Mesendoderm (in vitro differentiated cells): ENCODE measurements at places on chromosomes 1 and 21.
A peak's percentile ranks its signal among the peaks of the same experiment; 100 is the strongest.

DNA sequence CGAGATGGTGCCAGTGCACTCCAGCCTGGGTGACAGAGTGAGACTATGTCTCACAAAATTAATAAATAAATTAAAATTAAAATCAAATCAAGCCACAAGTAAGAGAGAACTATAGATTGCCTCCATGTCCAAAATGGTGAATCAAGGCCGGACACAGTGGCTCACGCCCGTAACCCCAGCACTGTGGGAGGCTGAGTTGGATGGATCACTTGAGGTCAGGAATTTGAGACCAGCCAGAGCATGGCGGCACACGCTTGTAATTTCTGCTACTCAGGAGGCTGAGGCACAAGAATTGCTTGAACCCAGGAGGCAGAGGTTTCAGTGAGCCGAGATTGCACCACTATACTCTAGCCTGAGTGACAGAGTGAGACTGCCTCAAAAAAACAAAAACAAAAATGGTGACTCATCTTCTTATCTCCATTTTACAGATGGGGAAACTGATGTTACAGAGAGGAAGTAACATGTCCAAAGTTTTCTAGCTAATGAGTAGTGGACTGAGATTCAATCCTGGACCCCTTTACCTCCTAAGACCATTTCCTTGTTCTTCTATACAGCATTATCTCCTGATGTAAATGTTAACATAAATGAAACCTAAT lies 99.0 kb upstream of the HNRNPU start:
- no peak overlapping the region for H3K4me3 ChIP-seq
- H3K27me3 ChIP-seq, result no peaks in the 10 kb centered on the region
- no peaks in the 10 kb centered on the region for H3K36me3 ChIP-seq
- DNase-seq, result no peak
- H3K27ac ChIP-seq, result no peak overlapping the region
- H3K4me1 ChIP-seq, result no peaks in the 10 kb centered on the region

DNA sequence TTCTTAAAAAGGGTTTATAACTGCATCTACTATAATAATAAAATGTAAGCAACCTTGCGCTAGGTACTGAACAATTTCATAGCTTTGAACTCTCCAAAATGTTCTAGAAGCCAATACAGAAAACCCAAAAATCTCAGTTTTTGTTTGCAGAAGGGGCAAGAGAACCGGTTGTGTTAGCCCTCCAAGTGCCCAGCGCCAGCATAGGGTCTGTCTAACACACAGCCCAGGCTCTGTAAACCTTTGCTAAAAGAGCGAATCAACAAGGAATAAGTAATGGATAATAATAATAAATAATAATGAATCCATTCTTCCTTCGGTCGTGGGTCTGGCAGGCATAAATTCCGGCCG lies 333 bp upstream of the CHAF1B start:
- no peaks in the 10 kb centered on the region for H3K27me3 ChIP-seq
- no peaks in the 10 kb centered on the region for H3K36me3 ChIP-seq
- H3K4me3 ChIP-seq, result no peak overlapping the region
- H3K27ac ChIP-seq, result no peak overlapping the region

- H3K36me3 ChIP-seq, result no peaks in the 10 kb centered on the region
- H3K27me3 ChIP-seq, result peaks cover 1% of the 10 kb centered on the region
- DNase-seq, result no peak
- no peak overlapping the region for H3K27ac ChIP-seq
- H3K4me1 ChIP-seq, result peaks cover 8% of the 10 kb centered on the region
Measured at GRCh38 chr1:47701741-47702515, 264.1 kb downstream of the FOXD2 start.

GRCh38 chr21:33236766-33237165 lies 7.0 kb downstream of the IFNAR2 start:
- peaks cover 6% of the 10 kb centered on the region for H3K4me1 ChIP-seq
- H3K36me3 ChIP-seq, result no peaks in the 10 kb centered on the region
- H3K4me3 ChIP-seq, result no peak overlapping the region
- H3K27me3 ChIP-seq, result no peaks in the 10 kb centered on the region
- no peak overlapping the region for H3K27ac ChIP-seq
- no peak for DNase-seq

DNA sequence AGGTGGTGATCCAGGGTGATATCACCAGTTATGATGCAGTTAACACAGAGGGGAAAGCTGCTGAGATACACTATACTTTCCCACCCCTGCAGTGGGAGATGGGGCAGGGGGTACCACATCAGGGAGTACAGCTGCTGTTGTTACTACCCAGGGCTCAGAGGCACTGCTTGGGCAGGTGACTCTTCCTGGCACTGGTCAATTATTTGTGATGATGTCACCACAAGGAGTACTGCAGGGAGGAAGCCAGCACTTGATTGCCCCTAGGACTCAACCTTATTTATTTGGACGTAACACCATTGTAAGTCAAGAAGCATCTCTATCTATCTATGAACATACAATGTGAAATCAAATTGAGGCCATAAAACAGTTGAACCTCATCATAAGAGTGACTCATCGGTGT lies 10.1 kb downstream of the IFNAR1 start:
- no peaks in the 10 kb centered on the region for H3K4me1 ChIP-seq
- no peaks in the 10 kb centered on the region for H3K36me3 ChIP-seq
- no peak overlapping the region for H3K4me3 ChIP-seq
- H3K27ac ChIP-seq, result no peak overlapping the region

DNA sequence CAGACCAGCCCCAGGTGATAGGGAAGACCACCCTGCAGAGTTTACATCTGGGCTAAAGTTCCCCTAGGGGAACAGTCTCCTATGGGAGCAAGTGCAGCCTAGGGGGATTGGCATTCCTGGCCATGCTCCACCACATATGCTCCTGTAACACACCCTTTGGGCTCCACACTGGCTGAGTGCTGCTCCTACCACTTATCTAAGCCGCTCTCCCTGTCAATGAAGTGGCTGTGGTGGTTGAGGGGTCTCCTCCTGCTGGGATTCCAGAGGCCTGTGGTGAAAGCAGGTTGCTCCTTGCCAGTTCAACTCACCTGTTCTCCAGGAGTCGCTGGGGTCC lies 51.1 kb downstream of the COL24A1 start:
- H3K4me1 ChIP-seq, result no peaks in the 10 kb centered on the region
- no peak for DNase-seq
- H3K36me3 ChIP-seq, result no peaks in the 10 kb centered on the region
- no peak overlapping the region for H3K4me3 ChIP-seq
- no peak overlapping the region for H3K27ac ChIP-seq
- H3K27me3 ChIP-seq, result no peaks in the 10 kb centered on the region

- H3K27ac ChIP-seq, result no peak overlapping the region
- no peaks in the 10 kb centered on the region for H3K27me3 ChIP-seq
- H3K4me3 ChIP-seq, result no peak overlapping the region
Measured at GRCh38 chr1:179023946-179024650, 1.6 kb upstream of the FAM20B start.

GRCh38 chr1:204409836-204410687 lies 1.6 kb downstream of the PPP1R15B start:
- H3K36me3 ChIP-seq, result peaks cover 3% of the 10 kb centered on the region
- peak overlapping the region; percentile 92 for H3K4me3 ChIP-seq

GRCh38 chr1:6463120-6463412 lies 2.9 kb downstream of the TNFRSF25 start:
- H3K4me1 ChIP-seq, result no peaks in the 10 kb centered on the region
- H3K4me3 ChIP-seq, result no peak overlapping the region
- H3K27me3 ChIP-seq, result no peaks in the 10 kb centered on the region
- H3K27ac ChIP-seq, result no peak overlapping the region

GRCh38 chr1:85243372-85243771 lies 16.1 kb downstream of the C1orf52 start:
- H3K36me3 ChIP-seq, result no peaks in the 10 kb centered on the region
- no peak overlapping the region for H3K27ac ChIP-seq
- H3K4me1 ChIP-seq, result peaks cover 3% of the 10 kb centered on the region
- DNase-seq, result no peak
- no peaks in the 10 kb centered on the region for H3K27me3 ChIP-seq

- H3K36me3 ChIP-seq, result no peaks in the 10 kb centered on the region
- no peaks in the 10 kb centered on the region for H3K4me1 ChIP-seq
- no peaks in the 10 kb centered on the region for H3K27me3 ChIP-seq
- no peak overlapping the region for H3K27ac ChIP-seq
- no peak overlapping the region for H3K4me3 ChIP-seq
- DNase-seq, result no peak
Measured at GRCh38 chr1:10962483-10962882, 50.0 kb upstream of the TARDBP start.

- no peaks in the 10 kb centered on the region for H3K27me3 ChIP-seq
- no peak overlapping the region for H3K4me3 ChIP-seq
- peak; percentile 84 for DNase-seq
- H3K27ac ChIP-seq, result no peak overlapping the region
- peaks cover 15% of the 10 kb centered on the region for H3K4me1 ChIP-seq
Measured at GRCh38 chr1:21334214-21335087, 44.2 kb upstream of the ECE1 start.

- no peak overlapping the region for H3K27ac ChIP-seq
- no peaks in the 10 kb centered on the region for H3K36me3 ChIP-seq
- H3K27me3 ChIP-seq, result no peaks in the 10 kb centered on the region
Measured at GRCh38 chr1:201275253-201275666, 8.0 kb upstream of the PKP1 start.

DNA sequence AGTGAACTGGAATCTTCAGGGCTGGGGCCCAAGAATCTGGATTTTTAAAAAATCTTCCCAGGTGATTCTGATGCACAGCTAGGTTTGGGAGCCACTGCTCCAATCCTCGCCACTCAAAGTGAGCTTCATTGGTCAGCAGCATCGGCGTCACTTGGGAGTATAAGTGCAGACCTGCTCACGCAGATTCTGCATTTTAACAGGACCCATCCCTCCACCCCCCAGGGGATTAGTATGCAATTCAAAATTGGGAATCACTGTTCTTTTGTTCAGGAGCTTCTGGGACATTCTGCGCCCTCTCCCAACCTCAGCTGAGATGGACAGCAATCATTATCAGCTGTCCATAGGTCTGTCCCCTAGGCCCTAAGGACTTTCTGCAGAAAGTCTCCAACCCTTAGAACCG lies 53.5 kb downstream of the LGR6 start:
- no peak for DNase-seq
- H3K27me3 ChIP-seq, result no peaks in the 10 kb centered on the region
- H3K4me1 ChIP-seq, result peaks cover 2% of the 10 kb centered on the region
- no peaks in the 10 kb centered on the region for H3K36me3 ChIP-seq

GRCh38 chr1:13643017-13643416 lies 57.0 kb upstream of the PRDM2 start:
- H3K27me3 ChIP-seq, result no peaks in the 10 kb centered on the region
- H3K36me3 ChIP-seq, result no peaks in the 10 kb centered on the region

DNA sequence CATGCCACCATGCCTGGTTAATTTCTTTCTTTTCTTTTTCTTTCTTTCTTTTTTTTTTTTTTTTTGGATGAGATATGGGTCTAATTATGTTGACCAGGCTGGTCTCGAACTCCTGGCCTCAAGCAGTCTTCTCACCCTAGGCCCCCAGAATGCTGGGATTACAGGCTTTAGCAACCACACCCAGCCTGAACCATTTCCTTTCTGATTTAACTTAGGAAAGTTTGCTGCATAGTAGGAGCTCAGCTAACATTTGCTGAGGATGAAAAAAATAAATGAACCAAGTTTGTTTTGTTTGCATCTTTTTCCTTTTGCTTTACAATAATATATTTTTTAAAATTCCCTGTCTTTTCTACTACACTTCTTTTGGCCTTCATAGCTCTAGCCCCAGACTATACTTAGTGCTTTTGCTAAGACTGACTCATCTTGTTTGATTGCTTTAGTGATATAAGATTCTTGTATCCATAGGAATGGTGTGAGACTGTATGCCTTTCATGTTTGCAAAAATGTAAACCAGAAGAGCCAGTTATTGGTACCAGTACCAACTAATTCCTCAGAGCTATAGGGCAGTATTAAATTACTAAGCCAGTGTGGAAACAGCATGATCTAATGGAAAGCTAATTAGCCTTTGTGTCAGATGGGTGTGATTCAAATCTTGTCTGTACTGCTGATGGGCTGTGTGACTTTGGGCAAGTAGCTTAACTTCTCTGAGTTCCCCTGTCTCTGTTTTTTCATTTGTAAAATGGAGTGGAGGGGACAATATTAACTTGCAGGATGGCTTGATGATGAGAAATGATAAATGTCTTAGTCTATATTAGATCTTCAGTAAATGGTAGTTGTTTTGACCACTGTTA lies 66.9 kb downstream of the NFIA start:
- H3K4me3 ChIP-seq, result no peak overlapping the region
- no peaks in the 10 kb centered on the region for H3K27me3 ChIP-seq
- H3K4me1 ChIP-seq, result no peaks in the 10 kb centered on the region
- H3K36me3 ChIP-seq, result no peaks in the 10 kb centered on the region
- DNase-seq, result no peak
- H3K27ac ChIP-seq, result no peak overlapping the region

GRCh38 chr1:44994309-44994898 lies 8.0 kb upstream of the EIF2B3 start:
- H3K27ac ChIP-seq, result no peak overlapping the region
- H3K4me1 ChIP-seq, result no peaks in the 10 kb centered on the region
- H3K36me3 ChIP-seq, result no peaks in the 10 kb centered on the region

GRCh38 chr1:64535938-64536835 lies 66.3 kb downstream of the CACHD1 start:
- H3K27ac ChIP-seq, result no peak overlapping the region
- no peak overlapping the region for H3K4me3 ChIP-seq
- no peaks in the 10 kb centered on the region for H3K36me3 ChIP-seq

DNA sequence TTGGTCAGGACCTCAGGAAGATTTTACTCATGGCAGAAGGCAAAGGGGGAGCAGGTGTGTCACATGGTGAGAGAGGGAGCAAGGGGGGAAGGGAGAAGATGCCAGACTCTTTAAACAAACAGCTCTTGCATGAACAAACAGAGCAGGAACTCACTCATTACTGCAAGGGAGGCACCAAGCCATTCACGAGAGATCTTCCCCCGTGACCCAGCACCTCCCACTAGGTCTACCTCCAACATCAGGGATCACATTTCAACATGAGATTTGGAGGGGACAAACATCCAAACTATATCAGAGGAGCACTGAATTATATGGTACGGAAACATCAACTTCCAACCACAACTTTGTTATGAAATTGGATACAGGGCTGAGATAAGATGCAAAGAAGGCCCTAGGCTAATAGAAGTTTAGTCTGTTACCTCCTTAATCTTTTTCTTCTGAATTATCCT lies 164.9 kb downstream of the ST6GALNAC3 start:
- peaks cover 13% of the 10 kb centered on the region for H3K4me1 ChIP-seq
- H3K27ac ChIP-seq, result no peak overlapping the region
- DNase-seq, result peak; percentile 46
- no peaks in the 10 kb centered on the region for H3K36me3 ChIP-seq
- no peaks in the 10 kb centered on the region for H3K27me3 ChIP-seq
- no peak overlapping the region for H3K4me3 ChIP-seq

GRCh38 chr1:241406421-241406820 lies 49.4 kb upstream of the RGS7 start:
- H3K36me3 ChIP-seq, result no peaks in the 10 kb centered on the region
- no peaks in the 10 kb centered on the region for H3K27me3 ChIP-seq
- DNase-seq, result no peak
- H3K4me3 ChIP-seq, result no peak overlapping the region
- no peak overlapping the region for H3K27ac ChIP-seq

GRCh38 chr1:43318831-43319230 lies 18.0 kb downstream of the TIE1 start:
- DNase-seq, result no peak
- no peaks in the 10 kb centered on the region for H3K4me1 ChIP-seq
- H3K36me3 ChIP-seq, result no peaks in the 10 kb centered on the region
- H3K4me3 ChIP-seq, result no peak overlapping the region

DNA sequence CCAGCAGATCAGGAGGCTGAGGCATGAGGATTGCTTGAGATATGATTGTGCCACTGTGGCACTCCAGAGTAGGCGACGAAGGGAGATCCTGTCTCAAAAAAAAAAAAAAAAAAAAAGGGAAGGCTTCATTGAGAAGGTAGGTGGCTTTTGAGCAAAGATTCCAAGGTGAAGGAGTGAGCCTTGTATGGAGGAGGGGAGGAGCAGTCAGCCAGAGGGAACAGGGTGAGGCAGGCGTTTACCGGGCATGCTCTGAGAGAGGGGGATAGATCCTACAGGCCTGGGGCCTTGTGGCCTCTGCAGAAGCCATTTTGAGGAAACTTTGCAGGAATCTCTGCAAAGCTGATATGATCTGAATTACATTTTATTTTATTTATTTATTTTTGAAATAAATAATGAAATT lies 5.1 kb upstream of the HDAC1 start:
- H3K27me3 ChIP-seq, result no peaks in the 10 kb centered on the region
- no peaks in the 10 kb centered on the region for H3K4me1 ChIP-seq
- H3K36me3 ChIP-seq, result peaks cover 1% of the 10 kb centered on the region
- peak; percentile 70 for DNase-seq
